ENCODE measurements at places on chromosomes 2 and 18. TPM values are rescaled to one million over a fixed set of nuclear protein-coding genes. Genes with fewer than 3 reads are reported as not detected.
A peak's percentile ranks its signal among the peaks of the same experiment; 100 is the strongest.

DNA sequence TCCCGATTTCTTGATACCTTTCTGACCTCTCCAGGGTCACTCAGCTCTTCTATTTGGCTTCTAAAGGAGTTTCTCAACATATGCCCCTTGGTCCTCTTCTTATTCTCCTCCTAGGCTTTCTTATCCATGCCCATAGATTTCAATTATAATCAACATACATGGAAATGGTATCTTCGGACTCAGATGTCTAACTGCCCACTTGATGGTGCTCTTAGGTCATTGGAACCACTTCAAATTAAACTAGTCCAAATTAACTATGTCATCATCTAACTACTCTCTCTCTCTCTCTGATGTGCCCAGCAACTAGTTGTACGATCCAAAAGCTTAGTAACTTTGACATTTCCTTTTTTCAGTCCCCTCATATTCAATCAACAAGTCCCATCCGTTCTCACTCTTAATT, 43.2 kb upstream of the GPR75 start:
- H3K4me1 ChIP-seq = no peaks in the 10 kb centered on the region
- peaks cover 51% of the 10 kb centered on the region for H3K36me3 ChIP-seq
- H3K27ac ChIP-seq = no peak overlapping the region
- no peaks in the 10 kb centered on the region for H3K27me3 ChIP-seq
- H3K4me3 ChIP-seq = no peak overlapping the region

DNA sequence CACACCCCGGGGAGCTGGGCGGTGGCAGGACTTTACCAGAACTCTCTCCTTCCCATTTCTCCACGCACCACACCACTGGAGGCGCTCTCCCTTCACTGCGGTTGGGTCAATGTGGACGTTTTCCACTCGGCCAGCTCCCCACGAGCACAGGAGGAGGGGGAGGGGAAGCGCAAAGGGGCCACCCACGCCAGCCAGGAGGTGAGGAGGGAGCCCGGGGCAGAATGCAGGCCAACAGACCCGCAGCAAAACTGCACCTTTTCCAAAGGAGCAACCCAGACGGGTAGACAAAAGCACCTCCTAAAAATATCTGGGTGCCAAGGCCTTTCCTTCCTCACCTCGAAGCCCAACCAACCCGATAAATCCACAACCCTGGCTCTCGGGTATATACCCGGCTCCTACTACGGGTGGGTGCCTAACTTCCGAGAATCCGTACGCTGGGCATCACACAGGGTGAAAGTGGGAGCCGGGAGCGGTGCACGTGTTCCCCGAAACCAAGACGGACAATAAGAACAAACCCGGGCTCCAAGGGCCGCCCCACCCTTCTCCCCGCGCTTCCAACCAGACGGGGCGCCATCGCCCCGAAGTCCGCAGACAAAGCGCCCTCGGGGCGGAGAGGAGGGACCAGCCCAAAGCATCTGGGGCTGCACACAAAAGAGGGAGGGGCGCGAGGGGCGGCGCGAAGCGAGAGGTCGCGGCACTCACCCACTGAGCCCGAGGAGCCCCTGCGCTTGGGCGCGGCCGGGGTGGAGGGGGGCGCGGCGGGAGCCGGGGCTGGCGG, 1.0 kb downstream of the RTN4 start:
- peaks cover 54% of the 10 kb centered on the region for H3K4me1 ChIP-seq
- DNase-seq = peak; percentile 80
- no peaks in the 10 kb centered on the region for H3K36me3 ChIP-seq
- H3K27ac ChIP-seq = peak overlapping the region; percentile 93
- H3K27me3 ChIP-seq = no peaks in the 10 kb centered on the region

The LDLRAD4 gene
- polyA plus RNA-seq = 8.1 TPM

The TMEM169 gene
- polyA plus RNA-seq = 1.1 TPM
